ENCODE measurements at places on chromosomes 16 and 17.

DNA sequence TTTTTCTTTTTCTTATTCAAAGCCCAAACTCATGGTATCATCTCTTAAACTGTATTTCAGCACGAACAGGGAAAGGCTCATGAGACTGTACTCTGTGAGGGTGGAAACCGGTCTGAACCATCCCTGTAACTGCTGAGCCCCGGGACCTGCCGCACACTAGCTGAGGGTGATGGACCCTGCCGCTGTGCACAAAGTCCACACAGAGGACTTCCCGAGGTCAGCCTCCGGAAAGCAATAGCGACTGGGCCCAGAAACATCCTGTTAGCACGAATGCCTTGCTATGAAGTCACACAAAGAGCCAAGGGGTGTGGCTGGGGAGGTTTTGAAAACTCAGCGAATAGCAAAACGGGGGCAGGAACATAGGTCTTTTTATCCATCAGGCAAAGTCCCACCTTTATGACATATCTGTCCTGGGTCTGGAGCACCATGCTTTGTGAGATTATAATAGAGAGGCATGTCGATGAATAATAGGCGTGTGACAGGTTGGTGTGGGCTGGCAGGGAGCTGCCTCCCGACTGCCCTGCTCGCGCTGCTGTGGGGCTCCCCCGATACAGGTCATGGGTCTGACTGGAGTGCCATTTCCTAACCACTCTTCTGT, 33.4 kb downstream of the CDK5R1 start:
- no peak for DNase-seq

DNA sequence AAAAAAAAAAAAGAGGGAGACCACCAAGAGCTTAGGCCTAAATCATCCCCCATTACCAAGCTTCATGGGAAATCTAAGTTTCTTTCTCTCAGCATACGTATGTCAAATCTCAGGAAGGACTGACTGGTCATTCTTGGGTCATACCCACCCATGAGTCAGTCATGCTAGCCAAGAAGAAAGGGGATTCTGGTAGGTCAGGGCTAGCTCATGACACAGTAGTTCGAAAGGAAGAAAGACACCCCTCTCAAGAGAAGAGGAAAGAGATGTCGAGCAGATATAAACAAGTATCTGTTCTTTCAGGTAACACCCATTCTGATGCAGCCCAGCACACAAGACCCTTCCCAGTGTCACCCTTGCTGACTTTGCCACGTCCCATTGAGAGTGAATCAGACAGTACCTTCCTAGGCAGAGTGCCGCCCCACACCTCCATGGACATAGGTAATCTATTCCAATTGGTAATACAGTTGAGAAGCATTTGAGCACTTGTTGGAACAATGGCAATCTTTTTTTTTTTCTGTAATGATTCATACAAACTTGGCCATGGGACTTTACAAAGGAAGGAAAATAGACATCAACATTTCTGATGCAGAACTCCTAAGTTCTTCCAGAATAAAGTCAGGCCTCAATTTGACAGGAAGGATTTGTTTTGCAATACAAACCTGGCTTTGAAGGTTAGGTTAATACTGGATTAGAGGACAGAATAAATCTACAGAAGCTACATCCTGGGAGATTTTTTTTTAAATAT, 38.2 kb downstream of the COPRS start:
- no peak for DNase-seq

DNA sequence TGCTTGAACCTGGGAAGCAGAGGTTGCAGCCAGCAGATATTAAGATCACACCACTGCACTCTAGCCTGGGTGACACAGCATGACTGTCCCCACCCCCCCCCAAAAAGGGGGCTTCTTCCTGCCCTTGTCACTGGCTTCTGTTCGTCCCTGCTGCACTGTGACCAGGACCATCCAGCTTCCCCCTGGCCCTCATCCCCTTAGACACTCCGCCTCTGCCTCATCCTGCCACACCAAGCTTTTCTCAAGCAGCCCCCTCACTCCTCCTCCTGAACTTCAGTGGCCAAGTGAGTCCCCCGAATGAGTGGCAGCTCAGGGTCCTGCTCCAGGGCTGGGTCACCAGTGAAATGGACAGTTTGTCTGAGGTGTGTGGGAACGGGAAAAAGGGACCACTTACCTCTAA, 177.3 kb downstream of the CPPED1 start:
- DNase-seq, result no peak

DNA sequence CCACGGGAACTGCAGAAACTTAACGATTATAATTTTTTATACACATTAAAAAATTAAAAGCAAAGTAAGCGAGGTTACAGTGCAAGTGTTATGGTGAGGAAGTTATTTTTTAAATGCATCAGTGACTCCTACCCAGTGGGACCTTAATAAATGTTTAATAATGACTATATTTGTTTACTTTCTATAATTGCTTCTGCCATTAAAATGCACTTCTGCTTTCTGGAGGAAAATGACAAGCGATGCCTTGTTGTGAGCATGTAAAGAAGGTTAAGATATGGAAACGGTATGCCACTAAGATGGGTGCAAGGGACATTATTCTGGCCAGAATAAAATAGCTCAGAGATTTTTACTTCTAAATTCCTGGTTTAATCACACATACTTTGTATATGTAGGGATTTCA, 252.1 kb downstream of the CDH11 start:
- DNase-seq, result no peak

- DNase-seq, result no peak
Observed at GRCh38 chr16:18024611-18025010, 311.9 kb downstream of the NPIPA8 start.

GRCh38 chr16:4918781-4919251, 18.1 kb downstream of the PPL start:
- no peak for DNase-seq

GRCh38 chr17:38541281-38541680, 64.5 kb downstream of the SRCIN1 start:
- DNase-seq, result no peak

All from globus pallidus (tissue), 1 donor.